ENCODE measurements at places on chromosomes 11 and 22.

- DNase-seq, result no peak
Measured at GRCh38 chr11:75040167-75040770, 51.5 kb downstream of the NEU3 start.

DNA sequence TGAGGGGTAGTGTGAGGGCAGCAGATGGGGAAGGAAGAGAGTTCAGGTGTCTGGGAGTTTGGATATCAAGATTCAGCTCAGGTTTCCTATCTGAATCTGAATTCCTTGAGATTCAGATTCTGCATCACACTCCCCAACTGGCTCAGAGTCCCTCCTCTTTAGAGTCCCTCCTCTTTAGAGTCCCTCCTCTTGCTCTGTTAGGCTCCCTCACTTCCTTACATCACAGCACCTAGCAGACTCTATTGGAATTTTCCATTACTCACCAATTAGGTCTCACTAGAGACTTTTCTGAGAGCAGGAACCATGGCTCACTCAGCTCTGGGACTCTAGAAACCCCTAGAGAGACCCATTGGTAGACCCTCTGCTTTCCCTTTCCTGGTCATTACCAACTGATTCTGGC is 303.4 kb upstream of the SYN3 start:
- no peak for DNase-seq

- DNase-seq, result no peak
Measured at GRCh38 chr11:24587635-24588034, 90.8 kb downstream of the LUZP2 start.

DNA sequence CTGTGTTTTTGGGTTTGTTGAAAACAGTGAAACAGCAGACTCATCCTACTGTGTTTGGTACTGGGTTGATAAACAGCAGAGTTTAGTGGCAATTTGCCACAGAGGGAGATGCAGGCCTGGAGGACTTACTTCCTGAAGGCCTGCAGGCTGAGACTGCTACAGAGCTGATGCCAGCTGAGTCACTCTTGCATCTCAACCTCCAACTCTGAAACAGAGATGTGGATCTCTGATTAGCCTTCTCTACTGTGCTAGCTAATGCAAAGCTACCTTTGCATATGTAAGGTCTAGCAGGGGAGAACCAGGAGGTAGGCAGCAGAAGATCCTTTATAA is 14.3 kb downstream of the ATP5MG start:
- DNase-seq, result peak; percentile 32

- DNase-seq, result peak; percentile 83
Measured at GRCh38 chr11:34051349-34052035, at the start of gene CAPRIN1. Gene CAPRIN1 (plus strand): TSS chr11:34051731. CDS start chr11:34052421, 690 bp downstream.

- no peak for DNase-seq
Measured at GRCh38 chr11:7451952-7452494, 33.3 kb upstream of the OLFML1 start.

GRCh38 chr11:69307871-69308431 is 14.0 kb downstream of the MYEOV start:
- DNase-seq, result no peak

DNA sequence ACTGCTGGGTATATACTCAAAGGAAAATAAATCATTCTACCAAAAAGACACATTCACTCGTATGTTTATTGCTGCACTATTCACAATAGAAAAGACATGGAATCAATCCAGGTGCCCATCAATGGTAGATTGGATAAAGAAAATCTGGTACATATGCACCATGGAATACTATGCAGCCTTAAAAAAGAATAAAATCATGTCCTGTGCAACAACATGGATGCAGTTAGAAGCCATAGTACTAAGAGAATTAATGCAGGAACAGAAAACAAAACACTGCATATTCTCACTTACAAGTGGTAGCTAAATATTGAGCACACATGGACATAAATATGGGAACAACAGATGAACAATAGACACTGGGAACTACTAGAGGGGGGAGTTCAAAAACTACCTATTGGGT is 96.3 kb downstream of the FAM76B start:
- no peak for DNase-seq

- DNase-seq, result peak; percentile 95
Measured at GRCh38 chr11:62123669-62124185, at the start of gene INCENP. Gene INCENP (plus strand): TSS chr11:62124011. CDS start chr11:62128162, 4,151 bp downstream.

GRCh38 chr11:34358728-34359547 is 1.1 kb upstream of the ABTB2 start:
- peak; percentile 69 for DNase-seq

DNA sequence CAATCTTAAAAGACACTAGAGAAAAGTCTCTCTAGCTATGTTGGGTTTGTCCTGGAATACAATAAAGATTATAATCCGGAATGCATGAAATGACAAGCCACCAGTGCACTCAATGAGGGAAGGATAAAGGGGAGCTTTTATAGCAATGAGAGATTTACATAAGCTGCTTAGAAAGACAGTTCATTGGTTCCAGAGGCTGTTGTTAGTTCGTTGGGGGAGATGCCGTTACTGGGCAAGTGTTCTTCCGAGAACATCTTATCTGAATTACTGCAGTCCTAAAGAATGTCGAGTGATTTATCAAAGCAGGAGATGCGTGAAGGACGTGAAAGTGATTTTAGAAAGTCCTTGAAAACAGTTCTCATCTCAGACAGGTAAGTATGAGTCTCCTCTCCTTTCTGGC is 33.6 kb downstream of the SYN3 start:
- no peak for DNase-seq

GRCh38 chr11:68488623-68489022 is 28.1 kb downstream of the PPP6R3 start:
- no peak for DNase-seq

DNA sequence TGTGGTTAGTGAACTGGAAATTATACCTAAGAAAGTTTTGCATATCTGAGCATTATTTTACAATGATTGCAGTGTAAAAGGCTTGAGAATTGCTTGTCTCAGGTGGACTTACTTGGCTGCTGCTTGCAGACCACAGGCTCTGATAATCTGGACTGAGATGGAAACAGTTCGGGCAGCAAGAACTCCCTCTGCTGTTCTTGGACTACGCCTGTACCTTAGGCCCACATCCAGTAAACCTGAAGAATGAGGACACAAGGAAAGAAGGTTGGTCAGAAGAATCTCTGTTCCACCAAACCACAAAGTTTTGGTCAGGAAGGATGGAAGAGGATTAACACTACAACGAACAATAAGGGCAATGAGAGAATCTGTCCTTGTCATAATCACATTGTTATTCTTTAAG is 80.1 kb downstream of the C2CD3 start:
- no peak for DNase-seq

DNA sequence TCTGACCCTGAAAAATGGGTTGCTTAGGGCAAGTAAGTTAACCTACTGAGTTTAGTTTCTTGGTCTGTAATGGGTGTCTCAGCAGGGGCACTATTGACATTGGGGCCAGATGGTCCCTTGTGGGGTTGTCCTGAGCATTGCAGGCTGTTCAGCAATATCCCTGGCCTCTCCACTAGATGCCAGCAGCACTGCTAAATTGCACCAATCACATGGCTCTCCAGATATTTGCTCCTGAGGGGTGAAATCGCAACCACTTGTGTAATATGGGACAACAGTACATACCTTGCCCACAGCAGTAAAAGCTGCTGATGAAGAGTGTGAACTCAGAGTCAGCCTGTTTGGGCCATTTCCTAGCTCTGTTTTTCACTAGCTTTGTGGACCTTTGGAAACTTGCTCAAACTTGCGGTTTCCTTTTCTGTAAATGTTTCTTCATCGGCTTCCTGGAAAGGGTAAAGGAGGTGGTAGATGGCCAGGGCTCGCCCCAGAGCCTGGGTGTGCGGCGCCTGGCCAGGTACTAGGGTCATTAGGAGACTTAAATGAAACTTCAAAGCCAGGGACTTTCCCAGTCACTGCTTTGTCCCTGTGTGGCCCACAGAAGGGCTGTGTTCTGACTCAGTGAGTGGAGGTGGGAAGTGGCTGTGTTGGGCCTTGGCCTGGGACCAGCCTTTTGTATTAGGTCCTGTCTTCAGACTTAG is 13.0 kb downstream of the NCF4 start:
- DNase-seq, result peak; percentile 22

- no peak for DNase-seq
Measured at GRCh38 chr11:36270701-36271100, 18.5 kb downstream of the COMMD9 start.

GRCh38 chr11:93986716-93987115 is 34.4 kb upstream of the HEPHL1 start:
- no peak for DNase-seq

- DNase-seq, result peak; percentile 20
Measured at GRCh38 chr11:36564376-36565030, 3.3 kb upstream of the RAG1 start.

- DNase-seq, result no peak
Measured at GRCh38 chr22:35657571-35658312, 9.5 kb downstream of the APOL6 start.

GRCh38 chr11:121443688-121444275 is 8.3 kb upstream of the SORL1 start:
- DNase-seq, result no peak

- DNase-seq, result peak; percentile 4
Measured at GRCh38 chr22:32334660-32335365, 22.9 kb upstream of the RFPL3 start.

- DNase-seq, result no peak
Measured at GRCh38 chr11:60348116-60348515, 21.1 kb downstream of the MS4A6E start.

- peak; percentile 59 for DNase-seq
Measured at GRCh38 chr11:33893711-33894397, 2.0 kb upstream of the LMO2 start.

DNA sequence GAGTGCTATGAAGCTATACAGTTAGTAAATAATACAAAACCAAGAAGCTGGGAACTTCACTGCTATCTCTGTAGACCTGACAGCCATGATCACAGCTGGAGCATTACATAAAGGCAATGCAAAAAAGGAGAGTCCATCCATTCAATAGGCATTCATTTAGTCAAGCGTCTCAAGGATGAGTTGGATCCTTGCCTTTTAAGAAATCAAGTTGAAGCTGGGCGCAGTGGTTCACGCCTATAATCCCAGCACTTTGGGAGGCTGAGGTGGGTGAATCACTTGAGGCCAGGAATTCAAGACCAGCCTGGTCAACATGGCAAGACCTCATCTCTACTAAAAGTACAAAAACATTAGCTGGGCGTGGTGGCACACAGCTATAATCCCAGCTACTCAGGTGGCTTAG is 48.1 kb upstream of the ALKBH3 start:
- no peak for DNase-seq

GRCh38 chr11:30987819-30988218 is 381.7 kb downstream of the DCDC1 start:
- DNase-seq, result no peak

DNA sequence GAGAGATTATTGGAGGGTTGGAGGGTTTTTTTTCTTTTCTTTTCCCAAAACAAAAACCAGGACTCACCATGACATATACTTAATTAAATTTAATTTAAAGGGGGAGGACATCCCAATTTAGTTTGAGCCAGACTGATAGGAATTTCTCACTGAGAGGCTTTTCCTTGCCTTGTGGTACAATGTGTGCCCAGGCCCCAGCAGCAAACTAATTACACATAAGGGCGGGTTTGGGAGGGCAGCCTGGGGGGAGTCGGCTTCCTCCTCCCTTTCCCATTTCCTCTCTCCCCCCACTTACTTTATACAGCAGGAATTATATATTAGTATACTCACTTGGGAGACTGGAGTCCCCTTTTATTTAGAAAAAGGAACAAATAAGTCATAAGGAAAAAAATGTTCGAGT is 2.9 kb downstream of the TEAD1 start:
- DNase-seq, result no peak

GRCh38 chr22:28989484-28989883 is 72.1 kb downstream of the C22orf31 start:
- no peak for DNase-seq

DNA sequence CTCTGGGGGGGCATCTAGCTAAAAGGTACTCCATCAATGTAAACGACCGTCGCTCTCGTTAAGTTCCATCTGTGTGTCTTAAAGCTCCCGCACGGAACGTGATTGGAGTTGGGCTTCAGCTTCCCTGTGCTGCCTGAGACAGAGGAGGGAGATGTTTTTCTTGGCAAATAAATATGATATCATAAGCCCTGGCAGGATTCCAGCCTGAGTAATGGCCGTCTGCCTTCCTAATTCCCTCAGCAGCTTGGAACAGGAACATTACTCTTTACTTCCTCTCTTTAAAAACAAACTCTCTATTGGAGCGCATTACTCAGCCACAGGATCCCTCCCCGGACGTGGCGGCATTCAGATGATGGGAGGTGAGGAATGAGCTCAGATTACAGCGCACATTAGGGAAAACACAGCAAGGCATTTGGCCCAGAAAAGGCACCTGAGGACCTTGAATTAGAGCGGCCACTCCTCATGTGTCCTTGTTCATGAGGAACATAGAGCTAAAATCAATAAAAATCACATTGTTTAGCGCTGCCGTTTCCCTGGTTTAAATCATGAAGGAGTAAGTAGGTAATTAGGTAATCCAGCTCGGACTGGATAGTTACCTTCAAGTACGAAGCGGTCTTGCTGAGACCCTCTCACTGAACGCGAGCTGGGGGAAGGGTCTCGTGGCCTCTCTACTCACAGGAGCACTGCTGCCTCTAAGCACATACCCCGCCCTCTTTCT is 230.4 kb downstream of the ST3GAL4 start:
- DNase-seq, result no peak

GRCh38 chr11:75240311-75241035 is at the start of gene TPBGL:
Gene TPBGL (plus strand): TSS chr11:75240774. CDS start chr11:75241050, 276 bp downstream.
- DNase-seq, result no peak

DNA sequence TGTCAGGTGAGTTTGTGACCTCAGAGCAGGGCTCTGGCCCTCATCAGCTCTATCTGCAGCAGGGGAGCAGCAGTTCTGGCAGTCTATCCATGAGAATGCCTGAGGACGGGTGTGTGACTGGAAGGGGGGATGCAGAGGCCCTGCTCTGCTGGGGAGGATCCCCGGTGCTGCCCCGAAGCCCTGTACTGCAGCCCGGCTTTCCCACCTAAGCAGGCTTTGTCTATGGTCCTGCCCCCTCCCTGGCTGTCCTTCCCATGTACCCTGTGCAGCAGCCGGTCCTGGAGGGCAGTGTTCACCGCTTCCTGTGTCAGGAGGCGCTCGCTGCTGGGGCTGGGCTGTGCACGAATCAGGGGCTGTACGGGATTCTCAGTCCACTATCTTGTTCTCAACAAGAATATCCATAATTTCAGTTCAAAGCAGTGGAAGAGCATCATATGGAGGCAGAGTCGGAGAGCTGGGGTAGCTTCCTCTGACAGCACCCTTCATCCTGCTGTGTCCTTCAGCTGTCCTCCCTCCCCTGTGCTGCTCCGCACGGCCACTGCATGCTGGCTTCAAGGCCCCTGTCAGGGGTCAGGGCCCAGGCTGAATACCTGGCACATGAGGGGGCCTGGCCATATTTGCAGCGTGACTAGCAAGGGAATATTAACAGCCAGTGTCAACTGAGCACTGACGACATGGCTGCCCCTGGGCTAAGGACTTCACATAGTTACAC is 125.2 kb downstream of the CTTN start:
- DNase-seq, result no peak

- no peak for DNase-seq
Measured at GRCh38 chr22:44256085-44256484, 56.7 kb downstream of the SHISAL1 start.

GRCh38 chr22:36267896-36268485 is 15.1 kb downstream of the APOL1 start:
- DNase-seq, result no peak

GRCh38 chr11:16945671-16946469 is 68.3 kb downstream of the PLEKHA7 start:
- no peak for DNase-seq
